Inflammatory macrophage (primary cell): ENCODE measurements at places on chromosomes 7 and 10.
A peak's percentile ranks its signal among the peaks of the same experiment; 100 is the strongest.

GRCh38 chr7:2670720-2671391 lies 17.1 kb upstream of the AMZ1 start:
- peak; percentile 62 for DNase-seq

DNA sequence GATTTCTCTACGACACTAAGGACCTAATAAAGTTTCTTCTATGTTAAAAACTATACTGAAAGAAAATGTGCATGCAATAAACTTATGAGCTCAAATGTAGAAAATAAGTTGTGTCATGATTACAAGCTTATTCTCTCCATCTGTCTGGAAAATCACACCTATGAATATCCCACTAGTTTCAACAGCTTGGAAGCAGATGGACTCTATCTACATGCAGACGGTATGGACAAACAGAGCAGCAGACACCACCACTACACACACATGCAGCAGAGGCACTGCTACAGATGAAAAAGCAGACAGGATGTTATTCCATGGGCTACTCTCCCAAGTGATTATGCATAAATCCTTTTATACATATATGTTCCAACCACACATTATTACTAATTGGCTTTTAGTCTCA lies 123.4 kb upstream of the TARP start:
- DNase-seq = no peak

DNA sequence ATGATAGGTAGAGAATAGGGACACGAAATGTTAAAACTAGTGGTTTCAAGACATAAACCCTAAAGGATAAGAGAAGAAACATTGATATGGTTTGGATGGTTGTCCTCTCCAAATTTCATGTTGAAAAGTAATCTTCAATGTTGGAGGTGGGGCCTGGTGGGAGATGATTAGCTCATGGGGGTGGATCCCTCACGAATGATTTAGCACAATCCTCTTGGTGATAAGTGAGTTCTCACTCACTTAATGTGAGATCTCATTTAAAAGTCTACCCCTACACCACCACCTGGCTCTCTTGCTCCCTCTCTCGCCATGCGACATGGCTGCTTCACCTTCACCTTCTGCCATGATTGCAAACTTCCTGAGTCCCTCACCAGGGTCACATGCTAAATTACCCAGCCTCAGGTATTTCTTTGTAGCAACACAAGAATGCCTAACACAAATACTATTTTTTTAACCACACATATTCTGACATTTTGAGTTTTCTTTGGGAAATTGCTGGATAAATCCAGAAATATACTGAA lies 242.4 kb upstream of the PHF14 start:
- DNase-seq = no peak

- DNase-seq = no peak
Measured at GRCh38 chr10:57864765-57865680, 402.7 kb downstream of the IPMK start.

DNA sequence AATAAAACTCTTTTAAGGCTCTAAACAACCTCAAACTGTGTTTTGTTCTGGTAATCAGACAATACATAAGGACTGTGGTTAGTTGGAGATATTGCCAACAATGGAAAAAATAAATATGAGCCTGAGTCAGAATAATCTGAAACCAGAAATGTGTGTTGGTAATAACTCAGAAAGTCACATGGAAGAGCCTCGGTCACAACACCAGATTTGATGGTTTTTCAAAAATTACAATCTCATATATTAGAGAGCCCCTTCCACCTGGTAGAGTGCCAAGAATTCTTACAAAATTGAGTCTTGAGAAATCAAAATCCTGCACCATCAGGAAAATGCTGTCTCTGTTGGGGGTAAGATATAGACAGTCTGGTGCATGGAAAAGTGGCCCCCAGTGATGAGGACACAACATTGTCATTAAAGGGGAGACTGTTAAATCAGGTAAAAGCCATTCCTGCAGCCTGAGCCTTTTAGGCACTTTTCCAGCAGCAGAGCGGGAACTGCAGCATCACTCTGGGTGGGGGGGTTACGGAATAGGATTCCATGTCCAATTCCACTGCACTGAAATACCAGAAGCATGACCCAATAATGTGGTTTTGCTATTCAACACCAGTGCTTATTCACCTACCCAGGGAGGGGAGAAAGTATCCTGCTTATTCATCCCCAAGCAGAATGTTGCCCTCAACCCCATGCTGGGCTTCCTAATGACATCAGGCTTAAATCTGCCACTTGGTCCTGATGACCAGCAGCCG lies 9.5 kb upstream of the ADAM12 start:
- DNase-seq = no peak

DNA sequence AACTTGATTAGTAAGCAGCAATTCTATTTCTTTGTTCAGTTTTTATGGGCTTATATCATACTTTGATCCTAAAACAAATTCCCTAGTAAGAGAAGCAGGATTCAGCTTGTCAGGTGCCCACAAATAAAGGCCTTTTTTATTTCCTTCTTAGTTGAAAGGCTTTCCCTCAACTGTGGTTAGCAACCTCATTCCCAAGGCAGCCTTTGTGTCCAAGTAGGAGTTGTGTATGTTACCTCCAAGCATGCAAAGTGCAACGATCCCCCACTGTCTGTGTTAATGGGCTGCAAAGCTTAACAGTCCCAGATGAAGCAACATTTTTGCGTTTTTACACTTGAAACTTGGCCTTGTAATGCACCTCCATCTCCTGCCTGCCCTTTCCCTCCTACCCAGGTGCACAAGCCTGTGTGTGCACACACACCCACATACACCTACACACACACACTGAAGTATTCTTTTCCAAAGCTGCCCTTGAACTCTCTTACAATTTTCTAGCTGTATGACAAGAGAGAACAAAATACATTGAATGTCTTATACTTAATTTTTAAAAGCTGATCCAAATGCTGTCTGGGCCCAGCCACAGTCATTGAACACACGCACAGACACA lies 278.2 kb downstream of the SNX13 start:
- DNase-seq = no peak

- no peak for DNase-seq
Measured at GRCh38 chr7:69668339-69668870, 70.1 kb downstream of the AUTS2 start.
